Hematopoietic multipotent progenitor cell (in vitro differentiated cells): ENCODE measurements at places on chromosomes 1 and 21.

DNA sequence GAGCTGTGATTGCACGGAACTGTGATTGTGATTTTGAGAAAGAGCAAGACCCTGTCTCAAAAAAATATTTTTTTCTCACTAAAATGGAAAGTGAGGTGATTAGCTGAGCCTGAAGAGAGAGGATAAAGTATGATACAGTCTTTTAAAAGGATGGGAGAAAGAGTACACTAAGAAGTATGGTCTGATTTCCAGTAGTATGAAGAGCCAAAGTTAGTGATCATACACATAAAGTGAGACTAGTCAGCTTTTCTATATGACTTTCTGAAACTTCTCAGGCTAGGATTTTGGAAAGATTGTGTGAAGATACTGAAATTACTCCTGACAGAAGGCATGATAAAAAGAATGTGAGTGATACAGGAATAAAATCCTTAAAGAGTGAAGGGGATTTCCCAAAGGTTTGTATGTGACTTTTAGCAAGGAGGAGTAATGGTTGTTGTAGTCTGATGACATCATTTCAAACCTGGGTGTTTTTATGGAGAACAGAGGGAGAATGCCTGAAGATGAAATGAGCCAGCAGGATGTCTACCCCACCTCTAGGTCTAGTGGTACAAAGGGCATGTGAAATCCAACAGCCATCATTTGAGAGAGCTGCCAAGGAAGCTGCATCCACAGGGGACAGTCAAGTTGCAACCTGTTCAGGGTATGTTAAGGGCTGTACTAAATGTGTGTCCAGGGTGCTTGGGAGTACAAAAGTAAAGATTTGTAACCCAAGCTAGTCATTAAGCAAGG lies 157.7 kb downstream of the PIK3R3 start:
- no peak for DNase-seq

- no peak for DNase-seq
These were observed 22.0 kb upstream of the FHAD1 start for GRCh38 chr1:15224974-15225373.

DNA sequence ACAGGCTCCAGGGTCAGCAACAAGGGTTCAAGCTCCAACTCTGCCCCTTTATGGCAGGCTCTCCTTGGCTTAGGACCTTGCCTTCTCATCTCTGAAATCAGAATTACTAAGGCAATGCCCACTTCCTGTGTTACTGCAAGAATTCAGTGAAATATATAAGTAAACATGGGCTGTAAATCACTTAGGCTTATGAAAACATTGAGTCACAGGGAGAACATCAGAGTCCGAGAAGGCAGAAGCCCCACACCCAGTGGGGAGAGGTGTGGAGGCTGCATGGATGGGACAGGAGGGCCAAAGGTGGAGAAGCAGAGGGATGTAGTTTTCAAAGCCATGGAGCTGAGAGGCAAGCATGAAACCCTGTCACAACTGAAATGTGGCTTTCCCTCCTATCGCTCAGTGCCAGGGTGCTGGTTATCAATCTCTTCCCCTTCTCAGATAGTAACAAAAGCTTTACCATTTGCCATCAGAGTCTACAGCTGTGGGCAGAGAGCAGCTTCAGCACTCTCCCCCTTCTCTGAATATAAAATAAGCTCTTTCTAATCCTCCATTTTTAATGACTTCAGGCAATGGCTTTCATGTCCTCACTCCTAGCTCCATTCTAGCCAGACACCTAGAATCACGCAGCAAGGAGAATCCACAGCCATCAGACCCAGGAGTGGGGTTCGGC lies 3.4 kb downstream of the RGS8 start:
- DNase-seq = no peak

DNA sequence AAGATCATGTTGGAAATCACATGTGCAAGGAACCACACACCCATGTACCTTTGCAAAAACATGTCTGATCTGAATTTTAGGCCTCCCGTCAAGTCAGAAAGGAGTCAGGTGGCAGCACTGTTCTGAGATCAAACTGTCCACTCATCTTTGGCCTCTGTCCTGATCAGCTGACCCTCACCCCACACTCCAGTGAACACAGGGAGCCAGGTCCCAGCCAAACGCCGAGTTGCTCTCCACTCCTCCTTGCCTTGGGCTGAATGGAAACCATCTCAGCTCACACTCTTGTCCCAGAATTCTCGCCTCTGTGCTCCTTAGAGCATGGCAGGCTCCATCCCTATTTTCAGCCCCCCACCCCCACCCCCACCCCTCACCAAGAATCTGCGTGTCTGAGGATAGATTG lies 4.6 kb upstream of the RNF186 start:
- DNase-seq = no peak

- no peak for DNase-seq
These were observed 59.9 kb upstream of the SOX13 start for GRCh38 chr1:204013052-204013451.

DNA sequence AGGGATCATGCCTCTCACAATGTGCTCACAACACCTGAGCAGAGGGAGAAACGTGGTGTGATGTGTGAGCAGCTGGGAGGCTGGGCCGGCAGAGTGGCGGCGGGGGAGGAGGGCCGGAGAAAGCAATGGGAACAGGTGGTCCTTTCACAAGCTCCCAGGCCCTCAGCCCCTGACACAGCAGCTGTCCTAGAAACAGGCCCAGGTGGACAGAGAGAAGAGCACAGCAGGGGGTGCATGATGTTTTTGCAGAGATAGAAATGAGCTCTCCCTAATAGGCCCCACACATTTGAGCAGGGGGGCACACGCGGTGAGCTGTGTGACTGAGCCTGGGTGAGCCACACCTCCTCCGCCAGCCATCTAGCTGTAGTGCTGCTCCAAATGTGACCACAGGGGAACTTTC lies 7.6 kb upstream of the RGS16 start:
- no peak for DNase-seq

- no peak for DNase-seq
These were observed 3.5 kb downstream of the RYR2 start for GRCh38 chr1:237045278-237046016.

DNA sequence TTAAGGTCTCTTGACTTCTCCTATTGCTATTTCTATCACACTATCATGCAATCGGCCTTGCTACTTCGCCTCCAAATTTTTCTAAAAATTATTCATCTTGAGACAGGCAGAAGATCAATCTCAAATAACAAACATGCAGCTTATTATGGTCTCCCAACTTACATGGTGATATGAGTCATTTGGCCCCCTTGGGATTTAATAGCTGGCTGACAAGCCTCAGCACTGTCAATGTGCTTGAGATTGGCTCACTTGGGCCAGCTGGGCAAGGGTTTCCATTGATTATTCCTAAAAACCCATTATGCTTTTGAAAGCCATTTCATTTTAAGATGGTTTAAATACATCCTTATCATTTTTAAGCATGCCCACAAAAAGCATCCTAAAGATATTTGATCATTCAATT lies 224.5 kb upstream of the NFIA start:
- no peak for DNase-seq

DNA sequence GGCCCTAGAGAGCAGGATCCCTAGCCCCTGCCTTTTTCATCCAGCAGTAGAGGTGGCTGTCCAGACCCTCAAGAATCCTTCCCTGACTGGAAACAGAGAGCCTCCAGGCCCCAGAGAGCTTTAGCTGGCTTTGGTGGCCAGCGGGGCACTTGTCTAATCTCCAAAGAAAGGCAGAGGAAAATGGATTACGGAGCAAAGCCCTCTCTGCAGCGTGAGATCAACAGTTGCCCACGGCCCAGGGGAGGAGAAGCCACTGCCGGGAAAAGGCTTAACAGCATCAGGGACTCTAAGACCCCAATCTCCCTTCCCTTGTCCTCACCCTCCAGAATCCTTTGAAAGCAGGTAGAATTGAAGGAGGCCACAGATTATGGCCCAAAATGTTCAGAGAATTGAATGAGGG lies 35.8 kb upstream of the GRIK3 start:
- no peak for DNase-seq

DNA sequence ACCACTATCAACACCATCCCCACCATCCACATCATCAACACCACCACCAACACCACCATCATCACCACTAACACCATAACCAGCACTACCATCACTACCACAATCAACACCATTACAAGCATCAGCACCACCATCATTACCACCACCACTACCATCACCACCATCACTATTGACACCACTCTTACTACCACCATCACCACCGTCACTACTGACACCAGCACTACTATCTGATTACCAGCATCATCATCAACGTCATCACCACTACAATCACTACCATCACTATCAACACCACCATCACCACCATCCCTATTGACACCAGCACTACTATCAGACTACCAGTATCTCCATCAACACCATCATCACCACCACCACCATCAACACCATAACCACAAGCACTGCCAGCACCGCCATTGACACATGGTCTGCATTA lies 106.1 kb upstream of the RUNX3 start:
- no peak for DNase-seq

GRCh38 chr1:145979746-145980456 lies 15.4 kb downstream of the POLR3GL start:
- no peak for DNase-seq

DNA sequence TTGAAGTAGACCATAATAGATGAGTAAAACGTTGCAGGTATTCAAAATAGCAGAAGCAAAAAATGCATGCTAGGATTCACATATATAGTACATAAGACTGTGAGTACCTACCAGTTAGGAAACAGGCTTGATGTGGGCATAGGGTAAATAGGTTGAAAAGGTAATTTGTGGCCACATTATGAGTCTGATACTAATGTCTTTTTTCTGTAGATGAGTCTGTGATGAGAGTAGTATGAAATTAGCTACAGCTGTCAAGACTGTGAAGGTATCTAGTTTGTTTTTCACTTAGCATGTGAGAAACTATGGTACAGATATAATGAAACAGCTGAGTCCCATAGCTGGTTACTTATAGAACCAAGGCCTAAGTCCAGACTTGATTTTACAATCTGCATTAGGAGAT lies 12.4 kb upstream of the SPATA1 start:
- no peak for DNase-seq

DNA sequence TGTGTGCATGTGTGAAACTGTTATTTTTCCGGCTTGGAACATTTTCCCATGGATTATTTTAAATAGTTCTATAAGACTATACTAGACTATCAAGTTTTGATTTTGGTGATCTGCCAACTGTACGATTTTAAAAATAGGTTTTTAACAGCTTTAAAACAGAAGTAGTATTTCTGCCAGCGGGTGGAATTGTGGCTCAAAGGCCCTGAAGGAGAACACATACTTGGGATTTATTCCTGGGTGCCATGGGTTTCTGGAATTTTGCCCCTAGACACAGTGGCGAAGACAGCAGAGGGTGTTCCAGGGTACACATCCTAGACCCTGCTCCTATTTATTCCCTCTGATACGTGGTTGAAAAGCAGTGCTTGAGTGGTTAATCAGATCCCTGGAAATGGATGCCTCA lies 81.7 kb upstream of the IPO9 start:
- DNase-seq = no peak

DNA sequence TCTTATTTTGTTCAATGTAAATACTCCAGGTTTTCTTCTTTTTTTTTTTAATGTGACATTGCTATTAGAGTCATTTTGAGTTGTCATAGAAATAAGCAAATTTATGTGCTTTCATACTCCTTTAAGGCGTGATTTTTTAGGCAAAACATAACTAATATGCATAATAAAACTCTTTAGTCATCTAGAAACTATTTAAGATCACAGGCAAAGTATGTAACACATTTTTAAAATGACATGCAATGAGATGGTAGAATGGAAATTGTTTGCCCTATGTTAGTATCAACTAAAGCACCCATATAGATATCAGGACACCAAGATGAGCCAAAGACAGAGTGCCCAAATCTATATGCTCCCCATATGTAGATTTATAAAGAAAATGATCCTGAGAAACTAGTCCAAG lies 41.5 kb upstream of the SGIP1 start:
- no peak for DNase-seq

DNA sequence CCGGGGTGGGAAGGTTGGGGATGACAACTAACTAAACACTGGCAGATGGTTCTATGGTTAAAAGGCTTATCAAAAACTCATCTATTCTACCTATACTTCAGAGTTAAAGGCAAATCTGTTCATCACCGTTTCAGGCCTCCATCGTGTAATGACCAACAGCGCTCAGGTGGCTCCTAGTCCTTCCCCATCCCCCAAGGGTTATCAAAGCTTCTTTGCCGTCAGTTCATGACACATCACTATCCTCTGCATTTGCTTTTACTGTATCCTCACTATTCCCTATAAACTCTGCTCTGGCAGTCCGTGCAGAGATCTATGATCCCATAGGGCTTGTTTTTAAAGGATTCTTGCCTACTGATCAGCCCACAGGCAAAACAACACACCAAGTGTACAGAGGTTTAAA lies 8.2 kb downstream of the HMGN1 start:
- no peak for DNase-seq
